ENCODE measurements at places on chromosomes 5 and 9.

DNA sequence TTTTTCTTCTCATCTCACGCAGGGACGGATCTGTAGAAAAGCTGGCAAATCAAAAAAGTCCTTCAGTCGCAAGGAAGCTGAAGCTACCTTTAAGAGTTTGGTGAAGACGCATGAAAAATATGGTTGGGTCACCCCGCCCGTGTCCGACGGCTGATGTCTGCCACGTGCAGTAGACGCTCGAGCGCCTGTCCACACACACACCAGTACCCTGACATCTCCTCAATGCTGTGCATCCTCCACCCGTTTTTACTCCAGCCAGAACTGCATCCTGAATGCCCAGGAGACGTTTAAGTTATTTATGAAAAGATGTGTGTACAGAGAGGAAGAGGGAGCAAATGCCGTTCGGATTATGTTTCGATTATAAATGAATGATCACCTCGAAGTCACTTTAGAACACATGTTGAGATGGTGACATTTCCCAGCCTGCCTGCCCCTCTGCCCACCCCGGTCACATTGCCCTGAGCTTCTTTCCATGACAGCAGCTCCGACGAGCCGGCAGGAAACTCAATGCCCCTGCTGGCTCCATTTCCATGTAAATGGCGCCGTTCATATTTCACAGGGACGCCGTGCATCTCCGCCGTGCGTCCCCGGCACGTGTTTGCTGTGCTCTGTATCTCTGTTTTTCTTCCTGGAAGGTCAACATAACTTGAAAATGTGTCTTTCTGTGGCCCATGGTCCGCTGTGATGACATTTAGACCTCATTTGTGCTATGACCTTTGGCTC lies 42.7 kb downstream of the UBE2QL1 start:
- DNase-seq, result no peak

DNA sequence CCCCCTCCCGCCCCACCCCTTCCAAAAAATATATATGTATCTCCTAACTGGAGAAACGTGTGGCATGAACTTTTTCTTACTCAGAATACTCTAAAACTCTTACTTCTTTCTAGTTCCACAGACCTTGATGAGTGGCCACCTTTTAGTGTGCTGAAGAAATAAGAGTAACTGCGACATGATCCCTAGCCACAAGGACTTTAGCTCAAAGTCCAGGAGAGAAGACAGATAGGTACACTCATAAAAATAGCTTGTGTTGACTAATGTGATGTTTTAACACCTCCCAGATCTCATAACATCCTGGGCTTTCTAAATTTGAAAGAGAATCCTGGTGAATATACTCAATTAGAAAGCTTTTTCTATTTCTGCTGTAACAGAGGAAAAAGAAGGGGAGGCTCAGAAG lies 1005.0 kb upstream of the DMAC1 start:
- no peak for DNase-seq

DNA sequence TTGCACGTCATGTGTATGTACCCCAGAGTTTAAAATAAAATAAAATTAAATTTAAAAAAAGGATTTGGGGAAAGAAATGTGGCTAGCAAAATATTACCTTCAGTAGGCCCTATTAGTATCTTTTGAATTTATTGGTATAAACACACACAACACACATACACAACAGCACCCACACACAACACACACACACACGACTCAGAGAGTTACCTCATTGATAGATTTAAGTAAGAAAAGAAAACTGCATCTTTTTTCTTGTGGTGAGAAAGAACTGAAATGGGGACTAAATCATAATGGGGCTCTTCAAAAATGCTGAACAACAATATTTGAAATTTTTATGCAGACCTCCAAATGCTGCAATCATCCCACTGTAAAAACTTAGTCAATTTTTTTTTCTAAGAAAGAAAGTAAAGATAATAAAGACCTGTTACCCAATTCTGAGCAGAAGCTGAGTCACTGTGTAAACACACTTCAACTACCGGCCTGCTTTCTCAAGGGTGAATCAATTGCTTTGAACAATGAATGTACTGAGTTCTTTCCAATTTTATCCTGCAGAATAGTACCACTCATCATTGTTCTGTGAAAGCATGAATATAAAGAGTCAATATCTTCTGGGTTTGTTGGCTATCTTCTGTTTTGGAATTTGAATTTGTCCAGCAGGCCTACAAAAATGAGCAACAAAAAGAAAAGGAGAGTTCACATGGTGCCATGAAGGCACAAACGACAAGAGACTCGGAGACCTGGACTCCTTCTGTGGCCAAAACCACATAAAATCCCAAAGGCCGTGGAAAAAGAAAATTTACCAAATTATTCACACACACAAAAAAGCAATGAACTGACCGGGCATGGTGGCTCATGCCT lies 57.9 kb upstream of the CCNG1 start:
- peak; percentile 66 for DNase-seq

DNA sequence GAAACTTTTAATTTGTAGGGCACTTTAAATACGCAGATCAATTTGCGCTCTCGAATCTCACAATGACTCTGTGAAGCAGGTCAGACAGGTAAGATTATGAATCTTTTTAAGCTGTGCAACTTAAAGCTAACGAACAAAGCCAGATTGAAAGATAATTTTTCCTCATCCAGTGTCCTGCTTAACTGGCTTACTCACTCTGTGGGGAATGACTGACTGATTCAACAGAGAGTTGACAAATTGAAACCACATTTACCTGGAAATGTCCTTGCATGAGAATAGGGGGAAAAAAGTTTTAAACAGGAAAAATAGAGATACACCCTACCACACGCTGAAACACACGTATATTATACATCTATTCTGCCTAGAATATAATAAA lies 187.9 kb downstream of the MAN2A1 start:
- no peak for DNase-seq

DNA sequence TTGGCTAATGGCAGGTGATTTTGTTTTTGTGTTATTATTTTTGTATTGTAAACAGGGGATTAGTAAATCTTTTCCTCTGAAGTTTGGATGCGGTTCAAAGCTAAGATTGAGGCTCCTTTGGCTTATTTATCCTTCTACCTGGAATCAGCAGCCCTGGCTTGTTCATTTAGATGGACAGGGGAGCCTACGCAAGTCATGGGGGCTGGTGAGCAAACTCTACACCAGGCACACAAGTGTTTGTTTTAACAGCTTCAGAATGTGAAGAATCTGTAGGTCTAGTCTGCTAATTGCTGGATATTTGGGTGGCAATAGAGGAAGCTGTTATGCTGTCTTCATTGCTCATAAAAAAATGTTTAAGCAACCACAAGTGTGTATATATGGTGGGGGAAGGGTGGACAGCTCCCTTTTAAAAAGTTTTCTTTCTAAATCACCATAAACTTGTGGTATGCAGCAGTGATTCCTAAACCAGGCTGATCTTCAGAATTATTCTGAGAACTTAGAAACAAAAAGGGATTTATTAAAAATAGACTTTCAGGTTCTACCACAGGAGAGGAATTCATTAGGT lies 20.7 kb downstream of the ZNF462 start:
- no peak for DNase-seq

DNA sequence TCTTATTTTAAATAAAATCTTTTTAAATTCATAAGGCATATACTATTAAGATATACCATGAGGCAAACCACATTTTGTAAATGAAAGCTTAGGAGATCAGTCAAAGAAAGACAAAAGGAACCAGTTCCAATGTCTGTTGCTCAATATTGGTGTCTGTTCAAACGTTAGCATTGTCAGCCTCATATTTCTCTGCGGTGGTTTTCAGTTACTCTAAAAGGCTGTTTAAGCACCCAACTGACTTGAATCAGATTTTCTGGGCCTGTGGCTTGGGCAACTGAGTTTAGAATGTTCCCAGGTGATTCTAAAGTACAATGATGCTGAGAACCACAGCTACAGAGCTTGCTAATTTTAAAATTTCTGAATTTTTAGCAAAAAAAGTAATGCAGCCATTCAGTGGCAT lies 166.3 kb upstream of the KIF2A start:
- DNase-seq, result no peak

- DNase-seq, result no peak
Observed at GRCh38 chr9:105116052-105116868, 128.2 kb upstream of the SLC44A1 start.

- DNase-seq, result no peak
Observed at GRCh38 chr5:114325541-114325940, 36.3 kb upstream of the KCNN2 start.

DNA sequence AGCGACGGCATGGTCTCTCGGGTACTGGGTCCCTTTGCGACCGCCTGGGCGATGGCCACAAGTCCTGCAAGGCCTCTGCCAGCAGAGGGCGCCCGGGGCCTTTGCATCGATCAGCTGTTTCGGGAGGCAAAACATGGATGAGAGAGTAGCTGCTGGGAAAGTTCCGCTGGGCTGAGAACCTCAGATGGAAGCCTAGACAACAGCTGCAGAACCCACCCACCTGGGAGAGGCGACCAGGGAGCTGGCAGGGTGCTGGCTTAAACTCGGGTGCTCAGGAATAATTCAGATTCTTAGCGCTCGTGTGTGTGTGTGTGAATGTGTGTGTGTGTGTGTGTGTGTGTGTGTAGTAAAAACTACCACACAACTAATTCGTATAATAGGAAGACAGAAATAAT lies 50.0 kb downstream of the TRIM32 start:
- DNase-seq, result peak; percentile 86

DNA sequence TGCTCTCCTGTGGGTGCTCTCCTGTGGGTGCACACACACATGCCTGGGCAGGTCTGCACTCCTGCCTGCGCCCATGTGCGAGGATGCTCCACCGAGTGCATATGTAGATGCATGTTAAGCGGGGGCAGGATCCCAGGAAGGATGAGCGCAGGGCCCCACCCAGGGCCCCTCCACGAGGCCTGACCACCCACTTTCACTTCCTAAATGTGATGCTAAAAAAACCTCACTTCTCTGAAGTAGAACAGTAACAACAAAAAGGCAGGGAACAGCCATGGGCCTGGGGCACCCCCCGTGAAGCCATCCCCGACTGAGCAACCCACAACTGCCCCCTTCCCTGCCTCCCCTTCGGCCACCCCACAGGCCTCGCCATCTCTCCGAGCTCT lies 48.2 kb upstream of the SARDH start:
- DNase-seq, result no peak

- no peak for DNase-seq
Observed at GRCh38 chr5:39857041-39857440, 432.3 kb upstream of the DAB2 start.

GRCh38 chr5:179315356-179315890 lies 29.8 kb downstream of the ADAMTS2 start:
- DNase-seq, result no peak

GRCh38 chr9:91905991-91906469 lies 44.0 kb downstream of the ROR2 start:
- peak; percentile 87 for DNase-seq

DNA sequence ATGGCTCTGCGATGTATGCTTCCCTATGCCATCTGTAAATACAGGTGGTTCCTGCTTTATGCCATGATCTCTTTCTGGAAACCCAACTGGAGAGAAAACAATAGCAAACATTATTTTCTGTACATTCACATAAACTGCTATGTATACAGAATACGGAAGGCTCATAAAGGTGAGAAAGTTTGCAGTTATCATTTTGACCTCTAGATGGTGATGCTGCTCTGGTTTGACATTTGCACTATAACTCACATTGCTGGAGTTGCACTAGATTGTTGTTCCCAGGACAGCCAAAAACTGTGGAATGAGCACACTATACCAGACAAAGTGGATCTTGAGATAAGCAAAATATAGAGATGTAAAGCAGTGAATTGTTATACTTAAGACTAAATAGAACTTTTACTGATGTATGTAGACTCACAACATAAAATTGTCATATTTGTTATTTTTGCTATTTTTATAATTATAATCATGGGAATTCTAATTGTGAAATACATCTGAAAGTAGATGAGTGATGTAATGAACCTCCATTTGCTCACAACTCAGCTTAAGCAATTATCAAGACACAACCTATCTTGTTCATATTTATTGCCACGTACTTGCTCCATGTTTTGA lies 246.5 kb downstream of the PTPRD start:
- peak; percentile 62 for DNase-seq

DNA sequence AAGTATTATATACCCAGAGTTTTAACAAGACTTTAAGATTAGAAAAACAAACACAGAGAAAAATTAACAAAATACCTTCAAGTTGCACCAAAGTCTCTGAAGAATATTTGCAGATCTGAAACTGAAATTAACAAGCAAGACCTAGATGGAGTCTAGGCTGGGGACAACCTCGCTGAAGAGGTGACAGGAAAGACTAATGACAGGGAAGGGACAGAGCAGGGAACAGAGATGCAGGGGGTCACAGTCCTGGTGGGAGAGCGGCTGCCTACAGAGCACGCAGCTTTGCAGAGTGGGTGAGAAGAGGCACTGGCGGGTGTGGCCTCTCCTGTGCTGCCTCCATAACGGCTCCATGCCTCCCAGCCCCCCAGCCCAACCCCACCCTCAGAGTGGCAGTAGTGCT lies 13.5 kb downstream of the RETREG1 start:
- no peak for DNase-seq

GRCh38 chr5:81303563-81303962 lies 2.2 kb downstream of the ZCCHC9 start:
- no peak for DNase-seq

- DNase-seq, result peak; percentile 67
Observed at GRCh38 chr9:35741740-35742139, 7.3 kb downstream of the GBA2 start.

DNA sequence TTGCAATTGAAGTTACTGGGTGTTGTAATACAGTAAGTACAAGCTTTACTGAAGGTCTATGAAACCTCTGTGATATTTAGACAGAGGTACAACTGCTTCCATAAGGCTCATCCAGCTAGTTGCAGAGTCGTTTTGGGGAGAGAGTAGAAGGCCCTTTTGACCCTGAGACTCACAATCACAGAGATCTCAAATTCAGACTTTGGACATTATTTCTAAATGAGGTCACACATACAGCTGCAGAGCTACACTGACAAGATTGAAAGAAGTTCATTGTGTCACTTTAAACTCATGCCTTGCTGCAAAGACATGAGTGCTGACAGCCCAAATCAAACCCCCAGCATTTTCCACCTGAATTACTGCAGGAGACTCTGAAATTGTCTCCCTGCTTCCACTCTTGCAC lies 205.9 kb upstream of the TMEM161B start:
- no peak for DNase-seq

DNA sequence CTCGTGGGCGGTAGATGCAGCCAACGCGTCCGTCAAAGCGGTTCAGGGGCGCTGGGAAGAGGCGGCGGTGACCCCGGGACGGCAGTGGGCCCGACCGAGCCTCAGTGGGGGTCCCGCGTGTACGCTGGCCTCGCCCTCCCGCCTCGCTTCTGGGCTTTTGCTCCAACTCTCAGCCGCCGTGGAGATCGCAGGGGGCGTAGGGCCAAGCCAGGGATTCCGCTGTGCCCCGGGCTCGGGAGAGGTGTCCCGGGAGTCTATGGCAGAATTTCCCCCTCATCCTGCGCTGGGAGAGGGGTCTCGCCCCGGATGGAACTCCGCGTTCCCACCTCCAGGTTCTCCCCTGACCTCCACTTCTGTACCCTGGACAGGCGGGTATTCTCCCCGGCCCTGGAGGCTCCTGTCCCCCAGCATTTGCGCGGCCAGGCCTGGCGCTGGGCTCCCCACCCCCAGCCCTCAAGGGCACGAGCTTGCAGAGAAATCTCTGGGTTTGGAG lies 131.9 kb downstream of the MRPL36 start:
- no peak for DNase-seq

DNA sequence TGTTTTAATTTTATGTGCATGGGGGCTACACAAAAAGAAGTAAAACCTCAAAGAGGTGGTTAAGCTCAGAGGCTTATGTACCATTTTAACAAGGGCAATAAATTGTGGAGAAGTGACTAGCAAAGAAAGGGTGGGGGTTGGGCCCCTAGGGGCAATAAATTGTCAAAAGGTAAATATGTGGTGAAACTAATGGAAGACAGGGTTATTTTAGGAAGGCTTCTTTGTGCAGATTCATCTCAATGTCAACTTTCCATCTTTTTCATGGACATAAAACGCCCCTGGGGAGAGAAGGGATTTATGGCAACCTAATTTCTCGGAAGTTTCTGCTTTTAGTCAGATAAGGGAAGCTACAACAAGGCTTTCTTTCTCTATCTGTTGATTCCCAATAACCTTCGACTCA lies 42.5 kb upstream of the GOLM1 start:
- DNase-seq, result no peak
